Endodermal cell (in vitro differentiated cells): ENCODE measurements at places on chromosomes 2 and 18.

- no peak for DNase-seq
- H3K27me3 ChIP-seq: no peaks in the 10 kb centered on the region
- H3K4me3 ChIP-seq: no peak overlapping the region
- H3K4me1 ChIP-seq: peaks cover 5% of the 10 kb centered on the region
- no peaks in the 10 kb centered on the region for H3K36me3 ChIP-seq
- H3K27ac ChIP-seq: no peak overlapping the region
Measured at GRCh38 chr2:62856228-62857040, 150.9 kb downstream of the EHBP1 start.

- peaks cover 23% of the 10 kb centered on the region for H3K27me3 ChIP-seq
- no peak overlapping the region for H3K4me3 ChIP-seq
- H3K4me1 ChIP-seq: no peaks in the 10 kb centered on the region
- DNase-seq: no peak
- H3K27ac ChIP-seq: no peak overlapping the region
Measured at GRCh38 chr18:27312153-27312552, 127.0 kb upstream of the CHST9 start.

DNA sequence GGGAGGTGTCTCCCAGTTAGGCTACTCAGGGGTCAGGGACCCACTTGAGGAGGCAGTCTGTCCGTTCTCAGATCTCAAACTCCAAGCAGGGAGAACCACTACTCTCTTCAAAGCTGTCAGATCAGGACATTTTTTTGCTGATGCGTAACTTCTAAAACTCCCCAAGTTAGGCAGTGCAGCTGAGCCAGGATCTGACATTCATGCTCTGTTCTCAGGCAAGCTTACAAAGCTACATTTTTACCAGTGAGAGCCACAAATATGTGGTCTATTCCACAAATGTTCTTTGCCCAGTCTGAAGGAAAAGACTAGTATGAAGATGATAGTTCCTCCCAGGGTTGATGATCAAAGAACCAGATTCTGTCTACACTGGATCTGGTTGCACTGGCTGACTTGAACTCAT is 184.1 kb downstream of the MTCL1 start:
- no peak overlapping the region for H3K27ac ChIP-seq
- H3K27me3 ChIP-seq: no peaks in the 10 kb centered on the region
- no peaks in the 10 kb centered on the region for H3K36me3 ChIP-seq
- H3K4me1 ChIP-seq: no peaks in the 10 kb centered on the region

- DNase-seq: no peak
- no peak overlapping the region for H3K4me3 ChIP-seq
- no peaks in the 10 kb centered on the region for H3K36me3 ChIP-seq
- H3K27me3 ChIP-seq: peaks cover 5% of the 10 kb centered on the region
- no peak overlapping the region for H3K27ac ChIP-seq
- no peaks in the 10 kb centered on the region for H3K4me1 ChIP-seq
Measured at GRCh38 chr2:12762976-12763375, 46.2 kb downstream of the TRIB2 start.
